ENCODE measurements at places on chromosomes 7 and 10.

DNA sequence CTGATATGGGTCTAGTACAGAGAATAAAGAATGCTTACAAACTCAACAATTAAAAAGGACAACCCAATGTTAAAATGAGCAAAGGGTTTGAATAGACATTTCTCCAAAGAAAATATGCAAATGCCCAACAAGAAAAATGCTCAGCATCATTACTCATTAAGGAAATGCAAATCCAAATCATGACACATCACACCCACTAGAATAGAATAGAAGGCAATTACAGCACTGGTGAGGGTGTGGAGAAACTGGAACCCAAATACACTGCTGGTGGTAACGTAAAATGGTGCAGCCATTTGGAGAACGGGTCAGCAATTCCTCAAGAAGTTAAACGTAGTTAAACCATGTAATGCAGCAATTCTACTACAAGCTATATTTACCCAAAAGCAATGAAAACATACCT is 53.8 kb downstream of the KDM7A start:
- no peak for DNase-seq

DNA sequence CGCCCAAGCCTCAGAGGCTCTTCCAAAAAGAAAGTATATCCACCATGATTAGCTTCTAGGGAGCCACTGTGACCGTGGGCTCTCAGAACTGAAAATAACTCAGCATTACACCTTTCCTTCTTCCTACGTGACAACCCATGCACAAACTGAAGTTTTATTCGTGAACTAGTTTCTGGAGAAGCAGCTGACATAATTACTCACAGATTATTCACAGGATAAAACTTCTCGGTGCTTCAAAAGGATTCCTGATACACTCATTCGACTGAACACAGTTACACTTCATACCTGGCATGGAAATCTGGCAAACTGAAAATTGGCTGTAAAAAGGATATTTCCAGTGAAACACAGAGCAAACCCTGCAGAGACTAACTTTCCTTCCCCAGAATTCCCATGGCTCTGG is 139.2 kb upstream of the PTER start:
- no peak for DNase-seq

GRCh38 chr10:121653608-121654007 is 55.4 kb upstream of the FGFR2 start:
- DNase-seq, result no peak

DNA sequence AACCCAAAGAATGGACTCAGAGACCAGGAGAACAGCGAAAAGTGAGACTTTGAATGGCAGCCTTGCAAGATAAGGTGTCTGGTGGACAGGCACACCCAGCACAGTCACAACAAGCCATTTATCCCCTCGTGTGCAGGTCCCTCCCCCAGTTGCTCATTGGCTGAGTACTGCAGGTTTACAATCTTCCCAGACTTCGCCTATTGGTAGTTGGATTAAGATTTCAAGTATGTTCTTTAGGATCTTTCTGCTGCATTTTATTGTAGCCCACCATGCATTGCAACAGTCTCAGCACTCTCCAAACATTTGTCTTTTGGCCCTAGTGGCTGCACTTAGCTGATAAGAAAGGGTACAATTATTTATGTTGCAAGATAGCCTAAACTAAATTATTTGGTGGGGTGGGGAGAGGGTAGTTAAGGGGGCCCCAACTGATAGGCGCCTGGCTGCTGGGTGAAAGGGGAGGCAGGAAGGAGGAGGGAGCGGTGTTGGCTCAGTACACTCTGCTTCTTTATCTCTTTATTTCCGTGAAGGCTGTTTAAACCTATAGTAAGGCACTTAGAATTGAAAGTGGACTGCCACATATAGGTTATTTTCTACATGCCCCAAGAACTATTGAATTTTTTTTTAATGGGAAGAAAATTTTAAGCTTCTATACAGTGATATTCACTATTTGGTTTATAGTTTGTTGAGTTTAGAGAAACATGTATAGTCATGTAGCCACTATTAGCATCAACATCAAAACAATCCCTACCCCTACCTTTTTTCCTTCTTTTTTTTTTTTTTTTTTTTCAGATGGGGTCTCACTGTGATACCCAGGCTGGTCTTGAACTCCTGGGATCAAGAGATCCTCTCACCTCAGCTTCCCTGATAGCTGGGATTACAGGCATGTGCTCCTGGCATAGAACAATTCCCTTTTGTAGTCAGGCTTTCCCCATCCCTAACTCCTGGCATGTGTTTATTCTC is 54.2 kb downstream of the GUSB start:
- DNase-seq, result no peak

DNA sequence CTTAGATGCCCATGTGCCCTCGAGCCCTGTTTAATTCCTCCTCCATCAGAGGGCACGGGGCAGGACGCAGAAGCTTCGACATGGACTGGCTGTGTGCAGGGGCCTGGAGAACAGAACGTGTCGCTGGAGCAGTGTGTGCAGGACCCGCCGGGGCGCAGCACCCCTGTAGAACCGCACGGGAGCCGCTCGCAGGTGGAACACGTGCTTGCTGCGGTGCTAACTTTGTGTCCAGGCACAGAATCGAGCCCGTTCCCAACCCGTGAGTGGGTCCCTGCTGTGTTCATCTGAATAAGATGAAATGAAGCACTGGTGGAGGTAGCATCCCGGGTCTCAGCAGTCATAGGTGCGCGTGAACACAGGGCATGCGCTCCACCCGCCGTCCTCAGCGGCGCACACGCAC is 116.9 kb downstream of the WDR37 start:
- no peak for DNase-seq
